ENCODE measurements at places on chromosomes 16 and 17.

GRCh38 chr17:44775136-44775837 is 16.5 kb downstream of the ADAM11 start:
- DNase-seq: peak; percentile 92

DNA sequence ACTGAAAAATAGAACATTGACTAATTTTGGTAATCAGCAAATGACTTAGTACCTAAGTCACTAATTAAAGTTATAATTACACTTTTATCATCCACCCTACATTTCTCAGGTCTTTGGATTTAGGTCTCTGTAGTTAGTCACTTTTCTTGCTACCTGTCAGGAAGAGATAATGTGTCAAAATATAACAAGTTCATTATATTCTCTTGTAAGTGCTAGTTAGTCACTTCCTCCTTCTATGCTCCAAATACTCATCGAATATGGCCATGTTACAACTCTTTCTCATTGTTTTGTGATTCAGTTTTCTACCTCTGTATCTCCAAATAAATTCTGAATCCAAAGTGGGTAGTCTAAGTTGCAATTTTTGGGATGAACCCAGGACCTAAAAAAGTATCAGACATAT is 163.5 kb upstream of the KIF2B start:
- no peak for DNase-seq

GRCh38 chr17:59695945-59696681 is 11.1 kb downstream of the PTRH2 start:
- DNase-seq: no peak

- DNase-seq: no peak
Measured at GRCh38 chr16:624526-625070, 6.2 kb upstream of the WFIKKN1 start.

DNA sequence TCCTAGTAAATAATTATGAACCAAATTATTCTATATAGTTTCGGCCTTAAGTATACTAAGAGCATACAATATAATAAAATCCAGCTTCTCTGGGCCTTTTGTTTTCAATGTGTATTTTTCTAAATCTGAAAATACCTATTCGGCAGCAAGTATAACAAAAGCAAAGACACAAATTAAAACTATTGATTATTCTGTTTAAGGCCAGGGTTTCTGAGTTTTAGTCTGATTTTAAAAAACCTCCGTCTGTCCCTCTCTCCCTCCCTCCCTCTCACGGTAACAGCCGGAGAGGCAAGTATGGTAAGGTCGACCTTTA is 1.5 kb downstream of the TOB1 start:
- no peak for DNase-seq

DNA sequence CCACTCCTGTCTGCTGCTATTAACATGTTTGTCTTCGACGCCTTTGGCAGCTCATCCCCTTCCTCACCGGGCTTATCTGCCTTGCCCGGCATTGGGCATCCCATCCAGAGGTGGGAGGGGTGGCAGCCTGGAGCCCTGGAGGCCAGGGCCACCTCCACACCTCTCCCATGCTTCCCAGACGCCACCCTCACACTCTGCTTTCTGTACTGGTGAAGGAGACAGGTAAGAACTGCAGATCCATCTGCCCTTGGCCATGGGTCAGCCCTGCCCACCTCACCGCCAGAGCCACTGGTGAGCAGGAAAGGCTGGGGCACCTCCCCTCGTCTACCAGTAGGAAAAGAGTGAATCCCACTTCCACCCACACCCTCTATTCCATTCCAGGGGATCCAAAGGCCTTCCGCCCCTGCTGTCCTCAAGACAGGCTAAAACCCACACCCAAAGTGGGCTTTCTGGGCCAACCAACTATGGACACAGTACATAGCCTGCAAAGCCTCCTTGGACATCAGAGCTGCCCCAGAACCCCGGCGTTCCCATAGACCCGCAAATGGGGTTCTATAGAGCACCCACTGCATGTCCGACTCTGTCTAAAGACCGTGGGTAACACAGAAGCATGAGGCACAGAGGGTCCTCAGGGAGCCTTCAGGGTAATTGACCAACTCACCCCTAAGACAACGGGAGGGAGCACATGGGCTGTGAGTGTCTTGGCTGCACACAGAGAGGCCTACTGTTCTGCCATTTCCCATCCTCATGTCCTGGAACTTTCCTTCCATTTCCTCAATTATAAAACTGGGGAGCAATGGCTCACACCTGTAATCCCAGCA is 23.4 kb upstream of the RBFOX3 start:
- DNase-seq: no peak

DNA sequence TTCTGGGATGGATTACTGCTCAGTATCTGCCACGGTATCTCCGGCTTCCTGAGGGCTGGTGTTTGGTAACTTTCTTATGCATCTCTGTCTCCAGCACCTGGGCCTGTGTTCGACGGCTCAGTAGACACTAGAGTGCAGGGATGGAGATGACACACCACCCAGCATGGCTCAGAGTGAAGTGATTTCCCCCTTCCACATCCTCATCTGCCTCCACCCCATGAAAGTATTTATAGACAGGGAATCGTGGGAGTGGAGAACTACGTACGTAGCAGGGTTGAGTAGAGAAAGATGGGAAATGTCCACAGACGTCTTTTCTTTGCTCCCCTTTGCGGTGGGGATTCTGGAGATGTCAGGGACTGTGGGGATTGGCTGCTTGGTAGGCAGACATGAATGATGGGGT is 11.8 kb upstream of the SLC25A19 start:
- no peak for DNase-seq

DNA sequence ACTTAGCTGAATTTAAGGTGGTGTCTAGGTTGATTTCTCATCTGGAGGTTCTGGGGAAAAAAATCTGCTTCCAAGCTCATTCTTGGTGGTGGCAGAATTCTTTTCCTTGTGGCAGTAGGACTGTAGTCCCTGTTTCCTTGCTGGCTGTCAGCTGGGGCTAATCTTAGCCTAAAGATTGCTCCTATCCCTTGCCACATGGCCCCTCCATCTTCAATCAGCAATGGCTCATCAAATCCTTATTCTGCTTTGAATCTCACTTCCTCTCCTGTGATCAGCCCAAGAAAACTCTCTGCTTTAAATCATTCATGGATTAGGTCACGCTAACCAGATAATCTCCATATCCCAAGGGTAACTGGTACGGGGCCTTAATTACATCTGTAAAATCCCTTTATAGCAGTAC is 6.6 kb downstream of the FAM20A start:
- DNase-seq: no peak

DNA sequence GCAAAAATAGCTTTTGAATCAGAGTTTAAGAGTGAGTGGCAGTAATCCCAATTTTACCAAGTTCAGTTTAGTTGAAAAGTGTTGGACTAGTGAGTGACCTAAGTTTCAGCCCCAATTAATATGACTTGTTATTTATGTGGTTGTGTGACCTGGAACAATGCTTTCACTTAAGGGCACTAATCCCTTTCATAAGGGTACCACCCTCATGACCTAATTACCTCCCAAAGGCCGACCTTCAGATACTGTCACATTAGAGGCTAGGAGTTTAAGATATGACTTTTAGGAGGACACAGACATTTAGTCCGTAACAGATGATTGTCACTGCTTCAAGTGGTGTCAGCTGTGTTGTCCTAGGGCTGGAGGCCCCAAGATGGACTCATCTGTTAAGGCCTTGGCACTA is 190.0 kb downstream of the IRX3 start:
- DNase-seq: no peak

DNA sequence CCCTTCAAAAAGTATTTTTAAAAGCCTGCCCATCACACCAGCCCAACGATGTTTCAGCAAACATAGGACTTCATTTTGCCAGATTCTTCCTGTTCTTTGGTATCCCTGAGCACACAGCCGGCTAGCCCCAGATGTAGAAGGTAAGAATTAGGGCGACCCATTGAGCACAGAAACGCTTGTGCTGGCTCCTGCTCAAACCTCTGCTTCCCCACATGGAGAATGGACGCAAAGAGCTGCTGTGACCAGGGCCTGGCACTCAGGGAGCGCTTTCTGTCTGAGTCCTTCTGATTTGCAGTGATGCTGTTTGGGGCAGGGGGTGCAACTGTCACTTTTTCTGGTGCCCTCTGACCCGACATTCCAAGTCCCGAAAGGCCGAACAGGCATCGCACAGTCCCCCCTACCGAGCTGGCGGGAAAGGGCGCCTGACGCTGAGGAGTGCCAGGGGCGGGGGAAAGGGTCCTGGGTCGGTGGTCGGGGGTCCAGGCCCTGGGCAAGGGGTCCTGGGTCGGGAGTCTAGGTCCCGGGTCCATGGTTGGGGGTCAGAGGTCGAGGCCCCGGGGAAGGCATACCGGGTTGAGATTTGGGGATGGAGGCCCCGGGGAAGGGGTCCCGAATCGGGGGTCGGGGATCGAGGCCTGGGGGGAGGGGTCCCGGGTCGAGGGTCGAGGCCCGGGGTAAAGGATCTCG is 930 bp downstream of the CHMP1A start:
- no peak for DNase-seq
